ENCODE measurements at places on chromosomes 11 and 22. TPM values are rescaled to one million over a fixed set of nuclear protein-coding genes. Genes with fewer than 3 reads are reported as not detected.

C22orf31 gene
- total RNA-seq, result not detected

FOLR2 gene
- total RNA-seq, result not detected

ARHGEF17 gene
- total RNA-seq, result 136 TPM

MS4A4A gene
- not detected for total RNA-seq

RAG1 gene
- 1.9 TPM for total RNA-seq

IGSF9B gene
- total RNA-seq, result 5.8 TPM

MS4A2 gene
- total RNA-seq, result not detected

GPR137 gene
- total RNA-seq, result 44.6 TPM

MAP6 gene
- total RNA-seq, result 1.2 TPM

DNA sequence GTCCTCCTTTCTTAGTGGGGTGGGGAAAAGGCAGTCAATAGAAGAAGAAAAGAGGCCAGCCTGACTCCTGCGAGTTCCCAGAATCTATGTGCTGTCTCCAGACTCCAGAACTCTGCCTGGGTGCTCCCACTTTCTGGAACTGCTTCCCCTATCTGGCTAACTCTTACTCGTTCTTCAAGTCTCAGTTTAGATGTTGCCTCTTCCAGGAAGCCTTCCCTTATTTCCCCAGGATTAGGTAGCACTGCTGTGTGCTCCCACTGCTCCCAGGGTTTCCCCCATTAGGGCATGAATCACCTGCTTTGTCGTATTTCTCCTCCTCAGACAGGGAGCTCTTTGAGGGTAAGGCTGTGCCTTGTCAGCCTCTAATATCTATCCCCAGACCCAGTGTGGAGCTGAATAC, 17.5 kb upstream of the SYT7 start:
- no peak for DNase-seq

DNA sequence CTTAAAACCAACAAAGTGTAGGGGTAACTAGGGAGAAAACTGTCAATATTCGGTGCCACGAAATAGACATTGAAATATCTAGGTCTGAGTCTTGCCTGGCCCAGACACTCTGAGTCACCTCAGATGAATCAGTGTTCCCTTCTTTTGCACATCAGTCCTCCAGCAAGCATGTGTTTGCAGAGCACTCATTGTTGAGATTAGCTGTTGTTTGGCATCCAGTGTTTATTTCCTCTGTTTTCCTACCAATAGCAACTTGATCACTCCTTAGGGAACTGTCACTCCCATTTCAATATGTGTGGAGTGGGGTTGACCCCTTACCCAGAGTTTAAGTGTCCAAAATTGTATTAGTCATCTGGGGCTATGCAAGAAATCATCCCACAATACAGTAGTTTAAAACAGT, 4.7 kb upstream of the ASCC2 start:
- DNase-seq, result no peak

GRCh38 chr11:127149410-127149809, 148.8 kb upstream of the KIRREL3 start:
- no peak for DNase-seq

DNA sequence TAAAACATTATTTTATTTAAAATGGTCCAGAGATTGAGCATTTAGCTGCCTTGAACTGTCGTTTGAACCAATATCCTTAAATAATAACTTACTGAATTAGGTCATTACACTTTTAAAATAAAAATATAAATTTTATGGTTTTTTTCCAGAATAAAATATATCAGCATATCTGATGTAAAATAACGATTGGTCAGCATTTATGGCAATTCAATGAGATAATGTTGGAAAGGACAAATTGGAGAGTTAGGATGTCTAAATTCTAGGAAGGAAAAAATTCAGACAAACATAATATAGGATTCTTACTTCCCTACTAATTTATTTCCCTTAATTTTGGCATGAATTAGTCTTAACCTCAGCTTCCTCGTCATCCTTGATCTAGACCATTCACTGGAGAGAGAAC, 113.4 kb downstream of the GRIA4 start:
- no peak for DNase-seq

DNA sequence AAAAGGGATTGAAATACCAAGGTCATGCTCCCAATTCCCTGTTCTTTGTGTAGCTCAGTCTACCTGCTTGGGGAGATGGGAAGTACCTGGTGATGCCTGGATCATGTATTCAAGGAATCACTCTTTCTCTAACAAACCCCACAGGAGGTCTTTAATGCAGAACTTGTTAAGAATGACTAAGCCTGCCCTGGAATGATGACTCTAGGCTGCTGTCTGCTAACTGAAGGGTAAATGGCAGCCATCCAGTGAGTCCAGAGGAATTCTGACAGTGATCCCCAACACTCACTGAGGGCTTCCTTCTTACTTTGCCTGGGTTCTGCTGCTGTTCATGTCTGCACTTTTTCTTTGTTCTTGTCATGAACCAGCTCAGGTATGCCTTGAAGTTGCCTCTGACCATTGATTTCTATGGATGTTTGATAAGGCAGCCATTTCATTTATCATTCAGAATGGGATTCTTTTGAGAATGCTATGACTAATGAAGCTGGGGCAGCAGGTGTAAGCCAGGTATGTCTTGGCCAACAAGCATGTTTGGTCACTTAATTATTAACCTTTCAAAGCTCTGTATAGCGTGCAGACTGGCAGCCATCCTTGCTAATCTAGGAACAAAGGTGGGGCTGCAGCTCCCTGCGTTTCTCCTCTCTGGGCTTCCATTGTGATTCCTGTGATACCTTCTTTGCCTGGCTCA, 11.4 kb downstream of the PRSS23 start:
- no peak for DNase-seq

GRCh38 chr11:110152199-110152598, 59.0 kb downstream of the ZC3H12C start:
- DNase-seq, result no peak

GRCh38 chr11:108589136-108589535, 4.4 kb downstream of the EXPH5 start:
- no peak for DNase-seq

- no peak for DNase-seq
These were observed 1415.2 kb upstream of the TENM4 start for GRCh38 chr11:80856066-80856465.

DNA sequence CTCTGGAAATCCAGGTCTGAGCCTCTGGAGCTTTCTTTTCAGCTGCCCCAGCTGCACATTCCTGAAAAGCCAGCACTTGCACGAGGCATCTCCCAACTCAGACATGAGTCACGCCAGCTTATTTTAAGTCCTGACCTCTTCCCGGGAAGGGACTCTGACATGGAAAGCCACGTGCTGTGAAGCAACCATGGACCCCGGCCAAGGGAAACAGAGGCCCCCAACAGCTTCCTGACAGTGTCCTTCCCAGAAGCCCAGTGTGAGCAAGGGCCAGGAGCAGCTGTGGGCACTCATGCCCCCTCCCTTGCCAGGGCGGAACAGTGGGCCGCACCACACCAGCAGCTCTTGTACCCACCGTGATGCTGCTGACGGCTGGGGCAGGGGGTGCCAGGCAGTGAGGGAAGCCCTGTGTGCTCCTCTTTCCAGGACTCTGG, 118.8 kb upstream of the CADM1 start:
- DNase-seq, result peak; percentile 52

DNA sequence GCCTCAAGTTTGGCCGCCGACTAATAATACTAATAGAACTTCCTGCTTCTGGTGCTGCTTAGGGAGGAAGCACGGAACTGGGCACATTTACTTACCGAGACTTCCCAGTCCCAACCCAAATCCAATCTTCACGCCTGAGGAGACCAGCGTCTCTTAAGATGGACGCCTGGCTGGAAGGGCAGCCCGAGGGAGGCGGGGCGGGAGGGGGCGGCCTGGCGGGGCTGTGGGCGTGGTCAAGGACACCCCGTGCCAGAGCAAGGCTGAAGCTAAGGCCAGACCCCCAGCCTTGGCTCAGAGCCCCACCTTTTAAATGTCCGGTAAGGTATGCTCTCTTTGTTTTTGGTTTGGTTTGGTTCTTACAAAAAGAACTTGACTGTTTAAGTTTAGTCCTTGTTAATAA, at the start of gene GDPD4:
TSS of gene GDPD4 (minus strand) at position 177 of the 400 bp plus-strand sequence. CDS start 16,549 bp downstream, outside the sequence.
- DNase-seq, result no peak

GRCh38 chr11:44887636-44888035, 63.0 kb downstream of the TP53I11 start:
- no peak for DNase-seq

DNA sequence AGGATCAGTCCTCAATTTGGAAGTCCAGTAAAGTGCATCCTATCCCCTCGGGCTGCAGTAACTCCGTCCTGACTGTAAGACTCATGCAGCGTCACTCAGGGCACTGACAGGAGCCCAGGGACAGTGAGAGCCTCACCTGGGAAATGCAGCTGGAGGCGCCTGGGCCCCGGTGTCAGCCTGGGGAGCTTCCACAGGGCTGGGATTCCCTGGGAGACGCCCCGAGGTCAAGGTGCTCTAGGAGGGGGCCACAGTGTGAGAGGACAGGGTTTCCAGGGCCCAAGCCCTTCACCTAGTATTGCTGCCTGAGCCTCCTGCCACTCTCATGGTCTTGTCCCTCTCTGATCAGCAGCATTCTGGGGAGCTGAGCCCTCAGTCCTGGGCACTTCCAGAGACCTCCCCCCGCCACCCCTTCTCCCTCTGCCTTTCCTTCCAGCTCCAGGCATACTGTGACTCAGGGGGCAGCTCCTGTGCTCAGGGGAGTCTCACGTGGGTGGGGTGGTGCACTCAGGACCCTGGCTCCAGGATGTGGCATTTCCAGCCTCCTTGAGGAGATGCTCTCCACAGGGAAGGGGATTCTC, 99.1 kb upstream of the IGLL5 start:
- DNase-seq, result no peak

GRCh38 chr11:116930177-116930576, 92.8 kb upstream of the APOA1 start:
- DNase-seq, result no peak

GRCh38 chr11:75656044-75656727, 12.7 kb downstream of the MAP6 start:
- no peak for DNase-seq

DNA sequence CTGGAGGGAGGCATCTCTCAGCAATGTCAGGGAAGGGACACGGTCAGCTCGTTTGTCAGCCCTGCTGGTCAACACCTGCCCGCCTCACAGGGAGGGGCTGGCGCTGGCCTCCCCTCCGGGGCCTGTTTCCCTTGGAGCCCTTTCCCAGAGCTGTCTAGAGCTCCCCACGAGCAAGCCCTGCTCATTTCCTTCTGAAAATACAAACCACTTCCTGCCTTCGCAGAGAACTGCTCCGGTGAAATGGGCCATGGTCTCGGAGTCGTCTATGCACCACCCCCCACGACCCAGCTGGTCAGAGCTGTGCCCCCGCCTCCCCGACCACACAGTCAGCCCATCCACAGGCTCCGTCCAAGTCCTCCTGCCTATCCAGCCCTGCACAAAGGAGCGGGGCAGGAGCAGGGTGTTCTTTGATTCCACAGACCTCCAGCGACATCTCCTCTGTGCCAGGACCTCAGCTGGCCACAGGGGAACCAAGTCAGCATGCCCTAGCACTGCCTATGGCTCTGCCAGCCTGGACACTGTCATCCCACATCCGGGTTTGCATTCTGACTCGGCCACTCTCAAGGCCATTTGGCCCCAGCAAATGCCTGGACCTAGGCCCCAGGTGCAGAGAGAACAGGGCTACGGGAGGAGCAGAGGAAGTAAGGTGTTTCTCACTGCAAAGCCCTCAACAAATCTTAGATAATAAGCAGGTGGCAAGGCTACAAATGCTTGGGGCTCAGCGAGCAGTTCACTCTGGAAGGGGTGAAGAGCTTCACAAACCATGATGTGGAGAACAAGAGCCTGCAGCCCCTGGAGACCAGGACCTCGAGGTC, 82.1 kb upstream of the WNT11 start:
- DNase-seq, result no peak

DNA sequence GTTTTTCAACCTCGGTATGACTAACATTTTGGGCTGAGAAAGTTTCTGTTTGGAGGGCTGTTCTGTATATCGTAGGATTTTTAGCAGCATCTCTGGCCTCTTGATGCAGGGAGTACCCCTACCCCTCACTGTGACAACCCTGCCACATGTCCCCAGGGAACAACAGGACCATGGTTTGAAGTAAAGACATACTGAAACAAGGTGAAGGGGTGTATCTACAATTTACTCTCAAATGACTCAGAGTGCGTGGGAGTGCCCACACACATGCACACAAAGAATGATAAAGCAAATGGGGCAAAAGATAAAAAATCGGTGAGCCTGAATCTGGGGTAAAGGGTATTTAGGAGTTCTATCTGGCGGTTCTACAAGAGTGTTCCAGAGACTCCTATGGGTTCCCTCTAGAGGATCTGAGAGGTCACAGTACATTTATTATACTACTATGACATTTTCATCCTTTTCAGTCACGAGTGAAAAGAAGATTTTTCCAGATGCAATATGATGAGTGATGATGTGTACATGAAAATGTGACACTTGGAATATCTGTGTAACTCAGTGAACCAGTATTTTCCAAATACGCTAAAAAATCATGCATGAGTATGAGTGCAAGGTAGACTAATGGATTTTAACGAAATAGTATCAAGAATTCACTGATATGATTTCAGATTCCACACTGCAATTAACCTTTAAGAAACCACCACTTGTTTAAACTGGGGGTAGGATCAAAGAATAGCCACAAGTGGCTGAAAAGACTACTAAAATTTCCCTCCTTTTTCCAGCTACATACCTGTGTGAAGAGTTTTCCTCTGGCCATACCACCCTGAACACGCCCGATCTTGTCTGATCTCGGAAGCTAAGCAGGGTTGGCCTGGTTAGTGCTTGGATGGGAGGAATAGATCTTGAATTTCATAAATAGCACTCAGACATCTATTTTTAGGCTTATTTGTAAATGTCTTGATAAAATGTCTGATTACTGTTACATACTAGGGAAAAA, 56.3 kb upstream of the YPEL1 start:
- no peak for DNase-seq

DNA sequence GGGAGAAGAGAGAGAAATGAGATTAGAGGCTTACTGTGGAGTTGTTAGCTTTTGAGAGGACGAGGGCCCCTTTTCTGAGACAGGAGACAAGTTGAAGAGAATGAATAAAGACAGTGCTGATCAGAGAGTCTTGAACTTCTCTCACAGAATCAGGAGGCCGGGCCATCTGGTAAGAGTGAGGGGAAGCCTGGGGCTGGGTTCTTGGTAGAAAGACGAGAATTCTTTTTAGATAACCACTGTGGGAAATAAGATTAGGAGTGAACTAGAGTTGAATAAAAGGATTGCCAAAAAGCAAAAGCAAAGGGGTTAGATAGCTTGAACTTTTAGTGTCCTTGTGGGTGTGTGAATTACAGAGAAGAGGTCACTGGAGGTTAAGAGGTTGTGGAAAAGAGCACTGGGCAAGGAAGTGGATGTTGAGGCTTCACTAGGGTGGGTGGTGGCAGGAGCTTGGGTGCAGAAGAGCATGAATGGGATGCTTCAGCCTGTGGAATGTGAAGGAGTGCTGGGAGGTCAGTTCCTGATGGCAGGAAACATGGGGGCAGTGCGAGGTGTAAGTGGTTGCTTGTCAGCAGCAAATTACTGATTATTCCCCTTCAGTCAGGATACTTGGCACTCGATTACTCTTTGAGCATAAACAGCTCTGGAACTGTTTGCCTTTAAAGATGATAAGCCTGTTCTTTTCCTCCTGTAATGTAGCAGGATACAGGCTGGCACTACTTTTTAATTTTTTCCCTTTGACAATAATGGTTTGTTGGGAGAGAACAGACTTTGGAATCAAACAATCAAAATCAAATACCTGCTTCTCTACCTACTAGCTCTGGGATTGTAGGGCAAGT, 98.3 kb downstream of the ARHGAP42 start:
- no peak for DNase-seq

- DNase-seq, result no peak
These were observed 730.3 kb downstream of the BRD1 start for GRCh38 chr22:49097171-49097925.

GRCh38 chr22:49154433-49154832, 673.2 kb downstream of the BRD1 start:
- no peak for DNase-seq
